SK-N-SH (cell line): ENCODE measurements at places on chromosomes 5 and 9. TPM values are rescaled to one million over a fixed set of nuclear protein-coding genes. Genes with fewer than 3 reads are reported as not detected.

The OBP2B gene
- polyA plus RNA-seq = not detected in 2 replicates

The TTC23L gene
- polyA plus RNA-seq = 0.49 and 0.54 TPM in 2 replicates

The ADAMTS16 gene
- polyA plus RNA-seq = not detected in 2 replicates

The RCL1 gene
- 18.4 and 18.6 TPM in 2 replicates for polyA plus RNA-seq

The GEMIN5 gene
- 6.6 and 8.4 TPM in 2 replicates for polyA plus RNA-seq

The PGGT1B gene
- polyA plus RNA-seq = 0.69 and 0.99 TPM in 2 replicates

The F2RL2 gene
- 29.4 and 51.0 TPM in 2 replicates for polyA plus RNA-seq

The SPTLC1 gene
- polyA plus RNA-seq = 53.9 and 62.0 TPM in 2 replicates

The GCNT1 gene
- polyA plus RNA-seq = 0.76 and 1.1 TPM in 2 replicates

The GKAP1 gene
- 1.7 and 1.8 TPM in 2 replicates for polyA plus RNA-seq

The CNTNAP3B gene
- polyA plus RNA-seq = not detected in 2 replicates

The PLPP6 gene
- polyA plus RNA-seq = 8.8 and 11.2 TPM in 2 replicates

The WNK2 gene
- 0.12 and 0.36 TPM in 2 replicates for polyA plus RNA-seq

The PDE8B gene
- not detected in 2 replicates for polyA plus RNA-seq

The IFNE gene
- 0.05 and 0.08 TPM in 2 replicates for polyA plus RNA-seq

The PCDHGA6 gene
- 1.4 TPM in 2 replicates for polyA plus RNA-seq
